ENCODE measurements at places on chromosomes 16 and 17. TPM values are rescaled to one million over a fixed set of nuclear protein-coding genes. Genes with fewer than 3 reads are reported as not detected.

OXLD1 gene
- 55.7 TPM for total RNA-seq

NACA2 gene
- not detected for total RNA-seq

ARHGAP23 gene
- total RNA-seq: 1.0 TPM

P2RX5 gene
- 9.8 TPM for total RNA-seq

AGRP gene
- total RNA-seq: not detected

C17orf50 gene
- total RNA-seq: not detected

ITGAD gene
- not detected for total RNA-seq

C1QTNF1 gene
- 0.22 TPM for total RNA-seq

TMEM114 gene
- total RNA-seq: not detected

- no peaks in the 10 kb centered on the region for H3K27me3 ChIP-seq
- H3K4me1 ChIP-seq: no peaks in the 10 kb centered on the region
- no peaks in the 10 kb centered on the region for H3K36me3 ChIP-seq
- no peak overlapping the region for H3K27ac ChIP-seq
- no peak for DNase-seq
Observed at GRCh38 chr17:13490427-13490826, 111.3 kb downstream of the HS3ST3A1 start.

- H3K36me3 ChIP-seq: no peaks in the 10 kb centered on the region
- peaks cover 26% of the 10 kb centered on the region for H3K27me3 ChIP-seq
- DNase-seq: no peak
- no peak overlapping the region for H3K27ac ChIP-seq
- H3K4me1 ChIP-seq: peaks cover 6% of the 10 kb centered on the region
- H3K4me3 ChIP-seq: no peak overlapping the region
Observed at GRCh38 chr17:35743626-35744328, 9.3 kb downstream of the GAS2L2 start.

- no peaks in the 10 kb centered on the region for H3K4me1 ChIP-seq
- peaks cover 21% of the 10 kb centered on the region for H3K36me3 ChIP-seq
- H3K27me3 ChIP-seq: no peaks in the 10 kb centered on the region
- DNase-seq: no peak
Observed at GRCh38 chr16:22346483-22346882, 27.9 kb downstream of the CDR2 start.

DNA sequence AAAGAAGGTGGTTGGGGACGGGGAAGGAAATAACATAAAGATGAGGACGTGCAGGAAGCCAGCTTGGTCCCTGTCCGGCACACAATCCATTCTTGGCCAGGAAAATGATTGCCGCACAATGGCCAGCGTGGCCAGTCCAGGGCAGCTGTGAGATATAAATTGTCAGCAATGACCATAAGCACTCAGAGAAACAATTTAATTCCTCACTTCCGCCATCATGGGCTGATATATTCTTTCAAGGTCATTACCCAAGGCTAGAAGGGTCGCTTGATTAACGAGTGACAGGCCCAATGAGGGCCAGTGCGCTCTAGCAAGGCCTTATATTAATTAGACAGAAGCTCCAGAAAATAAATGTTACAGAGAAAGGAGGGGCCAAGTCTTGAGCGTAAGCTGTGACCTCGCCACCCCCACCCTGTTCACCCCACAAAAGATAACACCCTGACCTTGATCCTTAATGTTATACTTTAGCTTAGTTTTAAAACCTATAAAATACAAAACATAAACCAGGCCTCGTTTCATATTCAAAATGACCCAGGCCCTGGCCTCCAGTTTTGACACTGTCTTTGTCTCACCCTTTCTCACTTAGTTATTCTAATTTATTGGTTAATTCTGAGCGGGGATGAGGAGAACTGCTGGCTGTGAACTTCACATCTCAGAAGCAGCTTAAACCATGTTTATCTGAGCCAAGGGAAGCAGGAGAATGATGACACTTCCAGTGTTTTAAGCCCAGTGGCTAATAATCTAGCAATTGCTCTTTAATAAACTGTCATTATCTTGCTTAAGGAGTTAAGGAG, 478.3 kb upstream of the ZFHX3 start:
- no peak overlapping the region for H3K27ac ChIP-seq
- no peak for DNase-seq
- H3K4me1 ChIP-seq: no peaks in the 10 kb centered on the region

DNA sequence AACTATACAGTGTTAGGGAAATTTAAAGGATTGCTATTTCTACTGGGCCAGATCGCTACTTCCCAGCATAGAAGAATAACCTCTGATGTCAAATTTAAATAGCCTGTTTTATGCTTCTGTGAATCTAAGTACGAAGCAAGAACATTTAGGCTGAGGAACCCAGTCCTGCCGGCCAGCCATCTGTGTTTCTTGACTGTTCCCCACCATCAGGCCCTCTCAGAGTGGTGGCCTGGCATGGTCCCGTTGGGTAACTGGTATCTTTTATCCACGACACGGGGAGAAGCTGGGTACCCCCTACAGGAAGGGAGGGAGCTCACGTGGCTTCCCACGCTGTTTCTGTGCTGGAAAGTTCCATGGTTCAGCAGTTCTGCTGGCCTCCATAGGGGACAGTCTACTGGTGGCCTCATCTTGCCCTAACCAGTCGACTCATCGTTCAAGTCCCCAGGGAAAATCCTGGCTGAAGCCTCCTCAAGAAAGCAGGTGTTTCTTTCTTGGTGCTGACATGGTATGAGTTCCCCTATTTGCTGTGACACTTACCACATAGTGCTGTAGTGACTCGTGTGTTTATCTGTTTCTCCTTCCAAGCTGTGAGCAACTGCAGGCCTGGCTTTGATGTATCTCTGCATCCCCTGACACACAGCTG, 201.7 kb upstream of the NLRP1 start:
- no peaks in the 10 kb centered on the region for H3K27me3 ChIP-seq
- no peak overlapping the region for H3K27ac ChIP-seq
- no peaks in the 10 kb centered on the region for H3K36me3 ChIP-seq

DNA sequence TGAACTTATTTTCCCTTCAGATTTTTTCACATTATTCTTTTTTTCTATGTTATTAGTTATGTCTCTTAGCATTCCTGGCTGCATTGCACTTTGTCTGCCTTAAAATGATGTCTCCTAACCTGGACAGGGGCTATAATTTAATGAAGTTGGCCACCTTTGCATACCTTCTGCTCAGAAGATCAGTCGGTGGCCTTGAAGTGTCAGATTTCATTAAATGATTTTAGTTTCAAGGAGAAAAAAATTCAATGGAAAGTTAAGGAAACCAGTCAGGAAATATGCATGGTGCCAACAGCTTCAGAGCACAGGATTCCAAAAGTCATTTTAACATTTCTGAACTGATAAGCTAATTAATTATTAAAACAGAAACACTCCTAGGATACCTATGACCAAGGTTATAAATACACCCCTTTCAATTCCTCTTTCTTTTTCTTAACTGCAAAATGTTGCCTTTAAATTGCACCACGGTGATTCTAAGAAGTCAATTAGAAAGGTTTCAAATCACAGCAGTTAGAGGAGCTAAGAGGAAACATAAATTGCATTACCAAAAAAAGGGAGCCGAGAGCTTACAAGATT, 533.4 kb downstream of the KCNJ2 start:
- H3K4me1 ChIP-seq: no peaks in the 10 kb centered on the region
- DNase-seq: no peak
- no peaks in the 10 kb centered on the region for H3K36me3 ChIP-seq
- no peak overlapping the region for H3K4me3 ChIP-seq

GRCh38 chr17:15657868-15658267, 26.2 kb downstream of the TRIM16 start:
- H3K36me3 ChIP-seq: no peaks in the 10 kb centered on the region
- DNase-seq: no peak
- no peak overlapping the region for H3K27ac ChIP-seq
- no peaks in the 10 kb centered on the region for H3K4me1 ChIP-seq
- H3K4me3 ChIP-seq: no peak overlapping the region

- H3K4me1 ChIP-seq: no peaks in the 10 kb centered on the region
- no peak for DNase-seq
- no peak overlapping the region for H3K4me3 ChIP-seq
Observed at GRCh38 chr16:63426275-63426870, 1390.1 kb upstream of the CDH8 start.

DNA sequence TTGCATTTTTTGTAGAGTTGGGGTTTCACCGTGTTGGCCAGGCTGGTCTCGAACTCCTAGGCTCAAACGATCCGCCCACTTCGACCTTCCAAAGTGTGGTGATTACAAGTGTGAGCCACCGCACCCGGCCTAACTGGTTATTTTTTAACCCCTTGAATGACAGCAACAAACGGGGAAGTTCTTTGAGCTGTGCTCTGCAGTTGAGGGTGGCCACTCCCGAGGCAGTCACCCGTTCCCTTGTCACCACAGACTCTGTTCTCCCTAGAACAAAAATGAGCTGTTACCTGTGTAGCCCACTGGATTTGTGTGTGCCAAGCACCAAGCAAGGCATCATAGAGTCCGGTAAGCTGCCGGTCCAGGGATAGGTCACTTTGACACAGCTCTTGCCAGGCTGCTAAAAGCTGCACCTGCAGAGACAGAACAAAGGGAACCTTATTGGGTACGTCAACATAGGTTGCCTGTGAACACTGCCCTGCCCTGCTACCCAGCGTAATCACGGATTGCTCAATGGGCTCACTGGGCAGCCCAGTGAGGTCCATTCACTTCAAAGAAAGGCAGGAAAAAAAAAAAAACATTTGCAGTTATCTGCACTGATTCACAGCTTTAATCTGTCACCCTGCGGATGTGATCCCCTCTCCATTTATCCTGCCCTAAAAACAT, 19.6 kb downstream of the COG7 start:
- no peak for DNase-seq
- H3K4me1 ChIP-seq: no peaks in the 10 kb centered on the region
- H3K27ac ChIP-seq: no peak overlapping the region
- H3K36me3 ChIP-seq: peaks cover 10% of the 10 kb centered on the region

DNA sequence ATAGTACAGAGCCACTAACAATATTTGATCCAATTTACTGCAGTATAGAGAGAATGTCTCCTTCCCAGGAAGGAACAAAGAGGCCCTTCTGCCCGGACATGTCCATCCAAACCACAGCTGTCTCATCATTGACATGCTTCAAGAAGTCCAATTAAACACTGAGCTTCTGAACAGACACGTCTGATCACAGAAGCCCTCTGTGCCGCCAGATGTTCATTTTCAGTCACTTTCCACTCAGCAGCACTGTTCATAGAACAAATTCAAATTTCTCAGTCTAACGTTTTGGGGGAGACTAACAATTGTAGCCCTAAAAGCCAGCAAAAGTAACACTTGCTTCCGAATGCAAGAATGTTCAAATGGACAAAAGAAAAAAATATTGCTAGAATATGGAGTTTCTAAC, 15.3 kb downstream of the ZC3H7A start:
- no peak for DNase-seq
- H3K4me1 ChIP-seq: peaks cover 39% of the 10 kb centered on the region
- H3K27ac ChIP-seq: peak overlapping the region; percentile 83
- peaks cover 4% of the 10 kb centered on the region for H3K36me3 ChIP-seq

DNA sequence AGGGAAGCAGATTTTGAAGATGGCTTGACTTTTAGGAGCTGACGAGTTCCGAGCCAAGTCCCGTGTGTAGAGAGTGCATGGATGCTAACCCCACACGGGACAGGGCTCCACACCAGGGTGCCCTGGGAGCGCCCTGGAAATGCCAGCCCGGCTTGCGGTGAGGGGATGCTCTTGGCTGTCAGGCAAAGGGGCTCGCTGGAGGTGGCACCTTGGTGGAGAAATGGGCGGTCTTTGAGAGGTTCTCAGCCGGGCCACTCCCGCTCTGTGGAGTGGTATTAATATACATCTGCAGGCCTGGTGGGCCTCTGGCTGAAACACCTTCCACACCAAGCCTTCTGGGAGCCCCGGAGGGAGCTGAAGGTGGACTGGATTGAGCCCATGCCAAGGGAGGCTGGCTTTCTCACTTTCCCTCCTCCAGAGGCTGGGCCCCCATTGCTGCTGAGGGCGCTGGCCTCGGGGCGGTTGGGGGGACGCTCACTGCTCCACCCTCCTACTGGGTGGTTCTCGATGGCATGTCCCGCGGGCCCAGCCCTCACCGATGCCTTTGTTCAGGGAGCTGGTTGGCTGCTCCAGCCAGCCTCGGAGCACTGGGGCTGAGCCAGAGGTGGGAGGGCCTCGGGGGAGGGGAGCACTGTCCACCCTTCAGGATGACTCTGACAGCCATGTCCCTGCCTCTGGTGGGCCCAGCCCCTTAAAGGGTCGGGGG, 210.3 kb downstream of the NTN1 start:
- H3K27ac ChIP-seq: no peak overlapping the region
- peaks cover 5% of the 10 kb centered on the region for H3K4me1 ChIP-seq
- DNase-seq: no peak
- no peak overlapping the region for H3K4me3 ChIP-seq

DNA sequence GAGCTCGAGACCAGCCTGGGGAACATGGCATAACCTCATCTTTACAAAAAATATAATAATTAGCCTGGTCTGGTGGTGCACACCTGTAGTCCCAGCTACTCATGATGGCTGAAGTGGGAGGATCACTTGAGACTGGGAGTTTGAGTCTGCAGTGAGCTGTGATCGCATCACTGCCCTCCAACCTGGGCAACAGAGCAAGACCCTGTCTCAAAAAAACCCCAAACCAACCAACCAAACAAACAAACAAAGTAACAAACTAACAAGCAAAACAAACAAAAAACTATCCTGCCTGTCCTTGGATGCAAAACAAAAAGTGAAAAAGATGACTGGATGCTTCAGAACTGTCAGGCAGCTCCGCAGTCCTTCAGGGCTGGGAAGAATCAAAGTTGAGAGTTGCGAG, 5.7 kb upstream of the NGFR start:
- no peak overlapping the region for H3K4me3 ChIP-seq
- H3K27ac ChIP-seq: no peak overlapping the region
- H3K4me1 ChIP-seq: no peaks in the 10 kb centered on the region
- peaks cover 12% of the 10 kb centered on the region for H3K27me3 ChIP-seq
- DNase-seq: no peak

- no peaks in the 10 kb centered on the region for H3K4me1 ChIP-seq
- H3K27me3 ChIP-seq: peaks cover 17% of the 10 kb centered on the region
- H3K27ac ChIP-seq: no peak overlapping the region
- DNase-seq: no peak
- no peaks in the 10 kb centered on the region for H3K36me3 ChIP-seq
Observed at GRCh38 chr17:74362069-74362405, 369 bp upstream of the BTBD17 start.

DNA sequence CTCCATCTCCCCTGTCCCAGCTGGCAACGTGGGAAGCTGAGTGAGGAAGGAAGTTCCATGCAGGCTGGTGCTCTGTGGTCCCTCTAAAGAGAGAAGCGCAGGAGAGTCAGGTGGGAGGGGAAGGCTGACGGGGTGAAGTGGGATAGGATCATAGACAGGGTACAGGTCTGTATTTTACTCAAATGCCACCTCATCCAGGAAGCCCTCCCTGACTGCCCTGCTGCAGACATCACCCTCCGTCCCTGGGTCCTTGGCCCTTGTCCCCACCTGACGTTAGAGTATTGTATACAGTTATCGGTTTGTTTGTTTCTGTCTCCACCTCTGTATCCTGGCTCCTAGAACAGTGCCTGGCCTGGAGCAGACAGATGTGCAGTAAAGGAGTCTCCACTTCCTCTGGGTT, 11.7 kb downstream of the CANT1 start:
- no peaks in the 10 kb centered on the region for H3K4me1 ChIP-seq
- H3K27me3 ChIP-seq: no peaks in the 10 kb centered on the region
- no peak overlapping the region for H3K27ac ChIP-seq
- no peak for DNase-seq
- H3K36me3 ChIP-seq: peaks cover 21% of the 10 kb centered on the region

- H3K4me3 ChIP-seq: no peak overlapping the region
- no peaks in the 10 kb centered on the region for H3K36me3 ChIP-seq
- no peak for DNase-seq
- H3K4me1 ChIP-seq: no peaks in the 10 kb centered on the region
- H3K27me3 ChIP-seq: no peaks in the 10 kb centered on the region
Observed at GRCh38 chr17:81121841-81122733, 43.2 kb upstream of the PVALEF start.

- H3K27me3 ChIP-seq: no peaks in the 10 kb centered on the region
- H3K4me1 ChIP-seq: no peaks in the 10 kb centered on the region
- DNase-seq: no peak
- no peaks in the 10 kb centered on the region for H3K36me3 ChIP-seq
Observed at GRCh38 chr16:27699540-27699939, 149.6 kb downstream of the KATNIP start.
